GM12891 (cell line): ENCODE measurements at places on chromosomes 3 and 15.

DNA sequence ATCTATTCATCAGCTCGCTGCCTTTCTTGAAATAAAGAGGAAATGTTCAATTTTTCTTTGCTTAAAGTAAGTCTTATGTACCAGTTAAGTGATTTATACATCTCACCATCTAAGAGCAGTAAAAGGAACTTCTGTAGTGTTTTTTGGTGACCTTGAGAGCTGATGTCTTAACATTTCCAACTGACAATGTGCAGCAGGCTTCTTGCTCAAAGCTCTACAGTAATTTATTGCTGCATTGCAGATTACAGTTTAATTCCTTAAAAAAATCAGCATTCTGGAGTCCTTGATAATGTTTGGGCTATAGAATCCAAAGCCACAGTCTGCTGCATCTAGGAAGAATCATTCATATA is 61.6 kb downstream of the DIPK2A start:
- no peak for DNase-seq

DNA sequence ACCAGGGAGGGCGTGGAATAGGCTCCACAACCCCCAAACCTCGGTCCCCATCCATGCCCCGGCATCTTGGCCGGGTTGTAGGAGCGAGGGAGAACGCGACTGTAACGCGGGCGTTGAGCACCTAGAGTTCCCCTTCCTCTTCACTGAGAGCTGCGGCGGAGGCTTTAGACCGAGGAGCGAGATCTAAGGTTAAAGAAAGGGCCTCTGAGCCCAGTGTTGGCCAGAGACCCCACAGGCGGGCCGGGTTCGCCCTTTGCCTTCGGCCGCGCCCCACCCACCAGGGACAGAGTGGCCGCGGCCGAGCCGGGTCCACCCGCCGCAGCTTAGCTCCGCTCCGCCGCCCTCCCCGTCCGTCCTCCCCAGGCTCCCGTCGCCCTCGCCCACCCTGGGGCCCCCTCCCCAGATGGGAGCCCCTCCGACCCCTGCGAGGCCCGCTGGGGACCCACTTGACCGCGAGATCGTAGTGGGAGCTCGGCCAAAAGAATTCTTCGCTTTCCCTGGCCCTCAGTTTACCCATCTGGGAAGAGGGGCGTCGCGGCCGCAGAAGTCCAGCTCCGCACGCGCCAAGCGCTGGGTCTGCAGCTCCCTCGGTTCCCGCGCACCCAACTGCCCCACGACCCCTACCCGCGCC is 425 bp downstream of the ANPEP start:
- DNase-seq, result no peak

- DNase-seq, result no peak
Measured at GRCh38 chr3:42507761-42508335, 5.4 kb downstream of the VIPR1 start.

DNA sequence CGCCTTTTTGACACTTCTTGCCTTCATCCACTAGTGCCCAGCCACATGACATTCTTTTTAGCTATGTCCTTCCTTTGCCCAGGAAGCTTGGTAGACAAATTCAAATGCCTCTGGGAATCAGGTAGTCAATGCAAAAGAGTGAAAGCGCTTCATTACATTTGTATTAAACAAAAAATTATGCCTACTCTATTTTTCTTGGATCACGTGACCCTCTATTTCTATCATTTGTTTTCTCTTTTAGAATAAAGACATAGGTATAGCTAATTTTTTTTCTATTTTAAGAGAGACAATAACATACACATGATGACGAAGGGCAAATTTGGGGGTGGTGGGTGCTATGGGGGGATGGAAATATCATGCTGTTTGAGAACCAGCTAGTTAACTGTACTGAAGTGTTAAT is 384.8 kb downstream of the C3orf38 start:
- DNase-seq, result no peak

DNA sequence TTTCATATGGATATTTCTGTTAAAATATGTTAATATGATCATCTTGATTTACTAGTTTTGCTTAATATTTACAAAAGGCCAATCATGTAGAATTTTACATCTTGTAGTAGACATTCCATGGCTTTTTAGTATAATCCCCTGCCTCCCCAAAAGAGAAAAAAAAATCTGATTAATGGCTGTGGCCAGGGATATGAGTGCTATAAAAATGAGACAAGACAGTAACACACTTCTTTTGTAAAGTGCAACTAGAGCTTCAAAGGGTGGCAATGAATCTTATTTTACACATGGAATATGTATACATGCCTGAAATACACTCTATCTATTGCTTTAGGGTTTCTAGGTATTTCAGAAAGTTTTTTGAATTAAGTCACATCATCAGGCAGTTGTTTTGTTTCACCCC is 112.2 kb upstream of the NANOGP8 start:
- DNase-seq, result no peak

DNA sequence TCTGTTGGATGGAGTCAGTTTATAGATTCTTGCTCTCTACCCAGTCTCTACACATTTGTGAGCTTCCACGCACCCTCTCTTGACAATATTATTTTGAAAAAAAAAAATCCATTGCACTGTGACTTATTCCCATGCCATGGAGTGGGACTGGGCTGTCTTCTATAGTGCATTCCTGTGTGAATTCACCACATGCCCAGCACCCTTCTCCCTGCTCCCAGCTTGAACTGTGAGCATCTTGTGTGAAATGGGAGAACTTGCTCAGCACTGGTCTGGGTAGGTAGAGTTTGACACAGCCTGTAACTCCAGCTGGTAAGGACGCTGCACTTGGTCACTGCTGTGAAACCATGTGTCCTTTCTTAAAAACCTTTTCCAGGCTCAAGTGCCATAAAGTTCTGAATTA is 91.9 kb downstream of the ARNT2 start:
- no peak for DNase-seq

- DNase-seq, result no peak
Measured at GRCh38 chr15:67977414-67978089, 76.6 kb upstream of the PIAS1 start.

DNA sequence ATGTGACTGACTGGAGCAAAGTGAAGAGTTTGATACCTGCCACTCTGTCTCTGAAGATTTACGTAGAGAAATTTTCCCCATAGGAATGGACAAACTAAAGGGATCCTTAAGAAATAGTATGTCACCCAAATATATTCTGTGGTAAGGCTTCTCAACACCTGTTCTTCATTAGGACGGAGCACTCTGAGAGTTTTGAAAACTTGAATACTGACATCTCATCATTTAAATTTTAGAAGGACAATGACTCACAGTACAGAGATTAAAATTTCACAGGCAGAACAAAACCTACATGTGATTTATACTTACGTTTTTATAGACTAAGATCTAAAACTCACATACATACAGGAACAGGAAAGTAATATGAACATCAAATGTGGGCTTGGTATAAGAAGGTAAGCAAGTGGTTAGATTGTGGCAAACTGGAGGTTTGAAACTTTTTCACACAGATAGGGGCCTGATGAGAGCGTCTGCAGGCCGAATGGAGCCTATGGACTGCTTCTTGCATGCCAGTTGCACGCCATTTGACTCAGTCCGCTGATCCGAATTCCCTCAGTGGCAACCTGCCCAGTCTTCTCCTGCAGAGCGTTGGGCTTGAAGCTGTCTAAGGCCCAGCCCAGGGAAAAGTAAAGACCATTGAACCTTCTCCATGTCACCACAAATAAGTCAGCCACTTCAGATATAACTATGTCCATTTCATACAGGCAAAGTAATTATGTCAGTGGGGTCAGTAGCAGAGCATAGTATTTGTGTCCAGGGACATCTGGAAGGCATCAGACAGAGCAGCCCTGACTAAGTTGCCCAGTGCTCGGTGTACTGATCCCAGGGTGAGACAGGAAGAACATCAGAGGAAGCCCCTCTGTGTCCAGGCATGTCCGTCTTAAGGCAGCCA is 45.7 kb downstream of the ZBTB38 start:
- no peak for DNase-seq

GRCh38 chr3:37029516-37030163 is 36.3 kb downstream of the MLH1 start:
- no peak for DNase-seq

GRCh38 chr3:98893740-98894139 is 7.8 kb downstream of the DCBLD2 start:
- no peak for DNase-seq

DNA sequence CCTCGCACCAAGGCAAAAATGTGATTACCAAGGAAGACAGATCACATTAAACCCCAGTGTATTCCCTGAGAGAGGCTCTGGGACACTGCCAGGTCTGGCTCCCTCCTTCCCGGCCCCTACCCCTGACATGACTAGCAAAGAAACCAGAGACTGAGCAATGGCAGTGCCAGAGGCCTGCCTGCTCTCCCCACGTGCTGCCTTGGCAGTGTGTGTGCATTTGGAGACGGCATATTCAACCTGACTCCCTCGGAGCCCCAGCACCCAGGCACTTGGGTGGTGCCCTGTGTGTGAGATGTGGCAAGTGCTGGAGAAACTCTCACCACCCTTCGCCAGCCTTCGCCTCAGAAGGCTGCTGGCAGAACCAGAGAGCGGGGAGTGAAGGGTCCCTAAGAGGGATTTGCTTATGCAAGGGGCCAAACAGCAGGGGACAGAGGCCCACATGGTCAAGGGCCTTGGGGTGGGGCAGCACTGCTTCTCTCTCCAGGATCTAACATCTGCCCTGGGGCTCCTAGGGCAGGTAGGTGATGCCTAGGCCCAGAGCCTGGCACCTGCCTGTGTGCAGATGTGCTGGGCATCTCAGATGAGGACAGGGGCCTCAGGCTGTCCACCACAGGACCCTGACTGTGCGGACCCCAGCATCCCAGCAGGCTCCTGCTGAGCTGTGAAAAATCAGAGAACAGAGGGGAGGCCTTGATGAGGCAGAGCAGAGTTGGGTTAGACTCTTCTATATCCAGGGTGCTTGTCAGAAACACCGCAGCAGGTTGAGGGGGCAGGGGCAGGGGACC is 23.6 kb upstream of the PLXNA1 start:
- no peak for DNase-seq

GRCh38 chr3:115071166-115071565 is 75.9 kb downstream of the ZBTB20 start:
- DNase-seq, result no peak

DNA sequence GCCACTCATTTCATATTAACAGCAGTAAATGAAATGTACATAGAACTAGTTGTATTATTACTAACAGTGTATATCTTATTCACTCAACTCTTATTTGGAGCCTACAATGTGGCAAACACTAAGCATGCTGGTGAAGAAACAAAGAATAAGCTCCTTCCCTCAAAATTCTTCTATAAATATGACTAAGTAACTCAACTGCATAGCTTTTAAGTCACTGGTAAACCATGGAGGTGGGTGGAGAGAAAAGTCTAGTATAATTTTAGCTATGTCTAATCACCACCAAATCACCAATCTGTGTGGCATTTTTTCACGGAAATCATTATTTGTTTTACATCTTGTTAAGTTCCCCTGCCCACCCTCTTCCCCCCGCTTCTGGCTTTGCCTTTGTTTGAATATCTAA is 17.5 kb downstream of the COPS2 start:
- no peak for DNase-seq

- DNase-seq, result no peak
Measured at GRCh38 chr3:156762631-156763185, 63.4 kb upstream of the LEKR1 start.

DNA sequence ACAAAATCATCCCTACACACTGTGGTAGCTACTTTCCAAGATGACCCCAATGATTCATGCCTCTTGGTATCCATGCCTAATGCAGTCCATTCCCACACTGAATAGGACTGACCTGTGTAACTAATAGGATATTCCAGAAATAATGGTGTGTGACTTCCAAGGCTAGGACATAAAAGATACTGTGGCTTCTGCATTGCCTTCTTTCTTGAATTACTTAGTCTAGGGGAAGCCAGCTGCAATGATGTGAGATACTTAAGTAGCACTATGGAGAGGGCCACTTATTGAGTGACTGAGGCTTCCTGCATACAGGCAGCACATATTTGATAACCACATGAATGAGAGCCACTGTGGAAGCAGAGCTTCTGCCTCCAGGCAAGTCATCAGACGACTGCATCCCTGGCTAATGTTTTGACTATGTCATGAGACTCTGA is 50.1 kb downstream of the NR1I2 start:
- DNase-seq, result no peak

DNA sequence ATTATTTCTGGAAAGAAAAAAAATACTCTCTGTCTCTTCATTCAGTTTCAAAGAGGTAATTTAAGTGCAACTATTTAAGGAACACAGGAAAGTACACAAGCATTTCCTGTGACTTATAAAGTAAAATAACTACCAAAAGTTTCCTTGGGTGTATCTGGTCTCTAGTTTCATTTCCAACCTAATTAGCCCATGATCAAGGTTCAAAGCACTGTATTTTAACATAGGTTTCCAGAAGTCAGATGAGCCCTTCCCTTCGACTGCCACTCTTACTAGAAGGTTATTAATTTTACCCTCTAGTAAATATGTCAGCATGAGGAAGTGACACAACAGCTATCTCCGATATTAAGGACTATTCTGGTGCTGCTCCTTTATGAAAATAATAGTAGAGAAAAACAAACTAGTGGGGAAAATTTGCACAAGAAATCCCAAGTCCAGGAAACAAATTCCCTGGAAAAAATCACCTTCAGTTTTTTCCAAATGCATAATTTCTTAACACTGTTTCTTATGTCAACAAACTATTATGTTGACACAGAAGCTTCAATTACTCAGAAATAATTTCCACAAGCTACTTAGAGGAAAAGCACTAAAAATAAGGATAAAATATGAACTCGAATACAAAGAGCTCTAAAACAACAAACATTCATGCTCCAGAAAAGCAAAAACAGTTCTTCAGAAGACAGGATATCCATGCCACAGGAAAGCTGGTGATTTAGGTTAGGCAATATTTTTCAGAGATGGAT is 35.3 kb downstream of the CCPG1 start:
- no peak for DNase-seq
